ENCODE measurements at places on chromosomes 6 and 20.

DNA sequence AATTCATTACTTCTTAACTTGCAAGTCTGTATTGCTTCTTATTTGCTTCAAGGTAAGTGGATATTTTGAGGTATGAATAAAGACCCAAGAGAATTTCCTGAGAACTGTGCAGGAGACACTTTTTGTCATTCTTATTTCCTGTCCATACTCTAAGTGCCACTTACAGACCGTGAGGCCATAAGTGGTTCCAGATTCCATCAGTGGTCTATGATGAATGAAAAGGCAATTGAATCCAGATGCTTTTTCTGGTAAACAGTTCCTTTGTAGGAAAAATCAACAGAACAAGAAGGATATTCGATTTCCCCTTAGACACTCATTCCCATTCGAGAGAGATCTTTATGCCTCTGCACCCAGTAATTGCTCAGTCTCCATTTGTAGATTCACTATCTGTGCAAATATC, 58.3 kb upstream of the PDE10A start:
- no peak for DNase-seq

DNA sequence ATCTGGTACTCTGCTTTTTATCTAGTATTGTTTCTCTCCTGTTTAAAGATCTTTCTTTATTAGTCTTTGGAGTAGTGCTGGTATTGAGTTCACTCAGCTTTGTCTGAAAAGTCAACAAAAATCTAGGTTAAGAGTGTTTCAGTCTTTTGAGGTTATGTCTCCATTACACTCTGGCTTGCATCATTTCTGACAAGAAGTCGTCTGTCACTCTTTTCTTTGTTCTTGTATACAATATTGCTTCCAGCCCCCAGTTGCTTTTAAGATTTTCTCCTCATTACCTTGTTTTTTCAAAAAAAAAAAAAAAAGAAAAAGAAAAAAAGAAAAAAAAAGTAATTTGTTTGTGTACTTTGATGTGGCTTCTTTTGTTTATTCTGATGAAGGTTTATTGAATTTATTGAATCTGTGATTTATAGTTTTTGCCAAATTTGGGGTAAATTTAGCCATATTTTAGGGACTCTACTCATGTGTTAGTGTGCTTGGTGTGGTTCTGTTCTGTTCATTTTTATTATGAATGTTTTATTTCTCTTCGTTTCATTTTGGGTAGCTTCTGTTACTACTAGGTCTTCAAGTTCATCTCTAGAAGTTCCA, 408.9 kb downstream of the CDKAL1 start:
- no peak for DNase-seq

GRCh38 chr6:140252099-140252498, 877.7 kb upstream of the CITED2 start:
- DNase-seq: no peak

DNA sequence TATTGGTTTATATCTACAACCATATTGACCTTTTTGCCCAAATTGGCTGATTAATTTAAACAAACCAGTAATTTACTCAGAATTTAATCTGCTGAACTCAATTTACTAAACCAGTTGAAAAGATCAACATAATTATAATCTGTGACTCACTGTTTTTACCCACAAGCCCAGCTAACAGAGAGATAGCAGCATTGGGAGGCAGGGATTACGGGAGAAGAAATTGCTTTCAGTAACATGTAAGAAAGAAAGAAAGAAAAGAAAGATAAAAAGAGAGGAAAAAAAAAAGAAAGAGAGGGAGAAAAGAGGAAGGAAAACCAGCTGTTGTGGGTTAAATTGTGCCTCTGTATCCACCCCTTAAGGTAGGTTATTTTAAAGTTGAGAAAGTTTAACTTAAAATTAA, 13.3 kb upstream of the RHAG start:
- no peak for DNase-seq

DNA sequence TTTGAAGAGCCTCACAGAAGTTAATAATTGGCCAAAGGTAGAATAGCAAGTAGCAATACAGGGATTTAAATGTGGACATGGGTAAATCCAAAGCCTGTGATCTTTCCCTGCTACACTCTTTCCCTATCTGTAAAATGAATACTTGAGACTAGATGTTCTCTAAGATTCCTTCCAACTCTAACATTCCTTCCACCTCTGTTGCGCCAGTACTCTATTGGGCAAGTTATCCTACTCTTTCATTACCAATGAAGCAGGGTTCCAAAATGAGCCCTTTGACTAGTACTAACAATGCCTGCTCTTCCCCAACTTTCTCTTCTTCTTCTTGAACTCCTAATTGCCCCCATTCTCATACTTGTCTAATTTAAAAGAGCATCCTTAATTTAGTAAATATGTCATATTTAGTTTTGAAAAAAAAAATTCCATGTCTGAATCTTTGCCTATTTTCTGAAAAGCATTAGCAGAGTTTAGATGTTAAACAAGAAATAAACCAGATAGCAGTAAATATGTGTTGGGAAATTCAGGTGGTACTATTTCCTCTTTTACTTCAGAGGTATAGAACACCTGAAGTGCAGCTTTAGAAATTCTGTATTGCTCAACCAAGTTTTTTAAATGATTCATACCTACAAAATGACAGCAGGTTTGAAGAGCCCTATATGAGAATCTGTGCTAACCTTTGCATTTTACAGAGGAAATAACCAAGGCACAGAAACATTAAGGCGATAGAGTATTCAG, 35.1 kb upstream of the RSPO3 start:
- DNase-seq: no peak

- no peak for DNase-seq
These were observed 27.8 kb upstream of the ERVFRD-1 start for GRCh38 chr6:11139051-11139960.

DNA sequence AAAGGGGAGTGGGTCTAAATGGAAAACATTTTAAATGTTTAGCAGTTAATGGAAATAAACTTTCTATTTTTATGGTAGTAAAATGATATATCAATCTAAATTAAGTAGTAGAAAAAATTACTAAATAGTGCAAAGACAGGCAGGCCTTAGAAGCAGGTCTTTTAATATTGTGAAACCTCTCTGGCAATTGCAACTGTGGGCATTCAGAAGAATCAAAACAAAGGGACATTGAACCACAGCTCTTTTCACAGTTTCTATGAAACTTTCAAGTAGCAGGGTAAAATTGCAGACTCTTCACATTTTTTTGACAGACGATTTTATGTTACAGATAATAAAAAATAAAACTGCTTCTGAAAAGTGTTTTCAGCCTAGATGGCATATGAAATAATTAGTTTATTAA, 533.7 kb downstream of the BCKDHB start:
- DNase-seq: no peak

GRCh38 chr6:152423216-152424103, 213.7 kb downstream of the SYNE1 start:
- DNase-seq: no peak

- no peak for DNase-seq
These were observed 54.9 kb downstream of the TCP11 start for GRCh38 chr6:35086282-35086632.

- no peak for DNase-seq
These were observed 29.8 kb downstream of the EPM2A start for GRCh38 chr6:145705561-145705960.

DNA sequence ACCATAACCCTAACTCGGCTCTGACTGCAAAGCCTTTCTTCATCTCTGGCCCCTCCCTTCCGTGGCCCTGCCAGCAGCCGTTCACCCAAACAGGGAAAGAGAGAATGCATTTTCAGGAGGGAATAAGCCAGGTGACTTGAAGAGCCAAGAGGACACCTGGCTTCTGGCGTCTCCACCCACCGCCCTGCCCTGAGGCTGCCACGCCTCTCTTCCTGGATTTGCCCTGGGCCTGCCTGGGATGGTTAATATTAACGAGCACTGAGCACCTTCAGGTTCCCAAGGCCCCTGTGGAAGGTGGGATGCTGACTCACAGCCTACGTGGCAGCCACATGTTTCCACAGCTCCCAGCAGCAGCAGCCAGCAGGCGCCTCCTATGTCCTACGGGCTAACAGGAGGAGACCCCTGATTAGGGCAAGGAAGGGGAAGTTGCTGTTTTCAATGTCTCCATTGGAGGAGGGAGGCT, 138.0 kb upstream of the RREB1 start:
- no peak for DNase-seq

DNA sequence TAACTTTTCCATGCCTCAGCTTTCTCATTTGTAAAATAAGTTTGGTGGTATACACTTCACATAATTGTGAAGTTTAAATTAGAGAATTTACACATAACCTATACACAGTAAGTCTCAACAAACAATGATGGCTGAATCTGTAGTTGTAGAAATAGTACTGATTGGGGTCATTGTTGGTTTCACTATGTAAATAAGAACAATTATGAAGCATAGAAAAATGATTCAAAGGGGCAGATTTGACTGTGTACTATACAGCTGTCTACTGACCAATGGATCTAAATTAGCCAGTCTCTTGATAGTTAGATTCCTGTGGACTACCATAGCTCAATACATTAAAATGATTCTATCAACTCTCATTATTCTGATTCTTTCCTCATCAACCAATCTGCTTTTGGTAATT, 181.1 kb upstream of the STXBP5 start:
- DNase-seq: no peak

DNA sequence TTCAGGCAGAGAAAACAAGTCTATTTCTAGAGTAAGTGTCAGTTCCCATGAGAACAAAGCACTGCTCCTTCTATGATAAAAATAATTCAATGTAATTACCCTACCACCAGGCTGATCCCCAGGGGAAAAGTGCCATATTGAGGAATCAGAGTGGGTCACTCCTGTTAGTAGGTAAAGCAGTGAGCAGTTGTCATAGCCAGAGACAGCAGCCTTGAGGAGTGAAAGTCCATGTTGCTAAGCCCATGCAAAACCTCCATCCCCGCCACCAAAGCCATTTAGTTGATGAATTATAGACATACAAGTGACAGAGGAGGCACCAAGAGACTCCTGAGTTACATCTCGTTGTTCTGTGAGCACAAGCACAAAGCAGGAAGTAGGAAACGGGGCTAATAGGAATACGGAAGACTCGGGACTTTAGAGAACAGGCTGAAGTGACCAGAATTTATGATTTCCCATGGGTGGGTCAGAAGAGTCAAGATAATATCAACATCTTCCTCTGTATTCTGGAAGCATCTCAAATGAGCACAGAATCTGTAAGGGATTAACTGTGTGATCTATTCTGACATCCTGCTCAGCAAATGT, 197.9 kb downstream of the MAFB start:
- no peak for DNase-seq

DNA sequence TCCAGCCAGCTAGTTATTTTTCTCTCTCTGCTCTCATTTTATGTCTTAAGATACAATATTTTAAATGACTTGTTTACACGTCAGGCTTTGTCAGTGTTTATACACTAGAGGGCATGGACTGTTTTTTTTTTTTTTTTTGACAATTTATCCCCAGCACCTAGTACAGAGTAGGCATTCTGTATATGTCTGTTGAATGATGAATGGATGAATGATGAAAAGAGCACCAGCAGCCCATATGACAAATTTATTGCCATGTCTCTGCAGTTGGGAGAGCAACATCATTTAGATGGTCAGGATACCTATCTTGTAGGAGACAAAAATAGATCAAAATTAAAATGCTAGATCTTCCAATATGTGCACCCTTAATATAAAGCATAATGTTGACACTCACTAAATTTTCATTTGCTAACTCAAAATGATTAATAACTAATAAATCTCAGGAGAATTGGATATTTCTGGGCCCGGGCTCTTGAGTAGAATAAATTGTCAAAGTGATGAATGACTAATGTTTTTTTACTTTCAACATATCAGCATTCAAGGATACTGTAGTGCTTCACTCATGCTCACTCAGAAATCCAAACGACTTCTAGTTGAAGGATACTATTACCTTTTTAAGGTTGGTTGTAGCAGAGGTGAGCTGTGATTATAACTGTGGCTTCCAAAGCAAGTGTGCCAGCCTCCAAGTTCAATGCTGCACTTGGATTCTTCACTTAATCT, 200.0 kb downstream of the PHACTR1 start:
- DNase-seq: no peak

DNA sequence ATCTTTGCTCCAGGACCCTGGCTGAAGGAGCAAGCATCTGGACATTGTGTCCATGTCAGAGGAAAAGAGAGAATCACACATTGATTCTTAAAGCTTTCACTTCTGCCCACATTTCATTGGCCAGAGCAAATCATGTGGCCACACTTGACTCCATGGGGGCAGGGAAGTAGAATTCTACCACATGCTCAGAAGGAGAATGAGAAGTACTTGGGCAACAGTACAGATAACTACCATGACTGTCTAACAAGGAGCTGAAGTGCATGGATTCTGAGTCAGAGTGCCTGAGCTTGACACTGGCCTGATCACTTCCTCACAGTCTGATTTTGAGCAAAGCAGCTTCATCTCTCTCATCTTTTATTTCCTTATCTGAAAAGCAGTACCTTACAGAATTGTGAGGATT, 38.6 kb downstream of the GHRH start:
- DNase-seq: no peak

GRCh38 chr20:4601630-4602296, 119.9 kb upstream of the PRND start:
- DNase-seq: no peak

- DNase-seq: no peak
These were observed 253.8 kb downstream of the LY86 start for GRCh38 chr6:6842291-6842690.

DNA sequence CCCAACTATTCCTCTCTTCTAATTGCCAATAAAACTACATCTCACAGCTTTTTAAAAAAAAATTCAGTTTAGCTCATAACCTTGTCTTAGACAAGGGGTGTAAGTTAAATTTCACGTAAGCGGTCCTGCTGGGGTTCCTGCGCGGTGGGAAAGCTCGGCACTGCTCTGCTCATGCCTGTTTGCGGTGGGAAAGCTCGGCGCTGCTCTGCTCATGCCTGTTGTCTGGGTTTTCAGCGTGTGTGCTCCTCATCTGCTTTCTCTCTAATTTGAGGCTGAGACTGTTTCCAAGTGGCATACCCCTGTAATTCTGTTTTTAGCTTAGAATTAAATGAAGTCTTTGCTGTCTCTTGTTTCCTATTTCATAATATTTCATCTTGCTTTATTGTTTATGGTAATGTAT, 18.6 kb downstream of the ARID1B start:
- no peak for DNase-seq

DNA sequence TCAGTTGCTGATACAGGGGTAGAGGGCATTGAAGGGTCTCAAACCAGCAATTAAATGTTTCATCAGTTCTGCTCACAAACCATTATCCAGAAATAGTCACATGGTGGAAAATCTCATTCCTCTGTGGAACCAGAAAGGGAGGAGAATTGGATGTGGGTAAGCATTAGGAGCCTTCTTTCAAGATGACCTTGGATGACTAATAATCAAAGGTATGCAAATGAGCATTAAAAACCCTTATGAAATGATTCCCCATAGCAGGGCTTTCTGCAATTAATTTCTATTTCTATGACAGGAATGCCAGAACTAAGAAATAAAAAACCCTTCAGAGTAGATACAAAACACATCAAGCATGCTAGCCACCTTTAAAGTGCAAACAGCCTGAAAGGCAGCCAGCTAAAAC, 37.4 kb upstream of the HCRTR2 start:
- DNase-seq: no peak

GRCh38 chr20:41649489-41649888, 31.3 kb upstream of the CHD6 start:
- DNase-seq: no peak

DNA sequence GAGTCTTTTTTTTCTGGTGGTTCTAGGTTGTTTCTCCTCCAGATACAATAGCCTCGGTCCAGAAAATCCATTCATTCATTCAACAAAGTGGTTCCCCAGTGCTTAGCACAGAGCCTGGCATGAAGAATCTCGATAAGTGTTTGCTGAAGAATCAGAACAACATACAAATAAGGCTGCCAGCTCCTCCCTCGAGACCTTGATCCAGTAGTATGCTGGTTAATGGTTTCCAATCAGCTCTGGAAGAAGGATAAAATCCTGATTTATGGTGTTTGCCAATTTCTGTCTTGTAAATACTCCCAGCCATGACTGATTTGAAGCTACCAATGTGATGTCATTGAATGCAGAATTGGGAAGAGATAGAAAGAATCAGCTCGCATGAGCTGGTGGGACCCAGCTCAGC, 3.3 kb downstream of the HSPA12B start:
- no peak for DNase-seq

All from D721Med (cell line).